Progenitor cell of endocrine pancreas (in vitro differentiated cells): ENCODE measurements at places on chromosomes 7 and 10.

- no peak for DNase-seq
Observed at GRCh38 chr10:110535958-110536891, 31.3 kb upstream of the SMC3 start.

GRCh38 chr7:55501611-55502010, 70.7 kb downstream of the VOPP1 start:
- no peak for DNase-seq

GRCh38 chr7:18345641-18346234, 149.8 kb upstream of the HDAC9 start:
- DNase-seq = peak; percentile 28

- DNase-seq = no peak
Observed at GRCh38 chr7:85489498-85489897, 302.6 kb upstream of the SEMA3D start.

GRCh38 chr10:5976512-5977470, 552 bp downstream of the IL15RA start:
- DNase-seq = peak; percentile 18

- no peak for DNase-seq
Observed at GRCh38 chr7:91408388-91409154, 144.3 kb downstream of the FZD1 start.

GRCh38 chr7:117942780-117943179, 69.5 kb upstream of the CTTNBP2 start:
- no peak for DNase-seq

GRCh38 chr10:18142151-18142550, 1.9 kb downstream of the CACNB2 start:
- no peak for DNase-seq

DNA sequence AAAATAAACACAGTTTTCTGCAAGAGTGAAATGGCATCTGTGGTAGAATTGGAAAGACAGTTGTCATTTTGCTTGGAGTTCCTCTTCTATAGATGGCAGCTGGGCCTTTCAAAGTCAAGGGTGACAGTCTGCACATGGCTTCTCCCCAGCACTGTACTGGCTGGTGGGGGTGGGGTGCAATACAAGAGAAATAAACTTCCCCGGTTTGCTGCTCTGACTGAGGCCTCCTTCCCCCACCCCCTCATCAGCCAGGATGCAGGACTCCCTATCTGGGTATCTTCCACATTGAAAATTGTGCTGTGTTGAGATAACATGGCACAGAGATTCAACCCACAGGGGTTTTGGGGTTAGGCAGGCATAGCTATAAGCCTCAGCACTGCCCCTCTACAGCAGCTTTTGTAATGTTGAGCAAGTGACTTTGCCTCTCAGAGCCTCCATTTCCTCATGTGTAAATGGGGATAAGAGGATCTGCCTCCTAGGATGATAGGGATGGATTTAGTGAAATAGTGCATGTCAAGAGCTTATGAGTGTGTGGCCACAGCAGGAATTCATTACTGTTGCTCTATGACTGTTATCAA, 85.8 kb upstream of the WDR11 start:
- no peak for DNase-seq

GRCh38 chr7:22601408-22601807, 101.4 kb upstream of the STEAP1B start:
- no peak for DNase-seq

DNA sequence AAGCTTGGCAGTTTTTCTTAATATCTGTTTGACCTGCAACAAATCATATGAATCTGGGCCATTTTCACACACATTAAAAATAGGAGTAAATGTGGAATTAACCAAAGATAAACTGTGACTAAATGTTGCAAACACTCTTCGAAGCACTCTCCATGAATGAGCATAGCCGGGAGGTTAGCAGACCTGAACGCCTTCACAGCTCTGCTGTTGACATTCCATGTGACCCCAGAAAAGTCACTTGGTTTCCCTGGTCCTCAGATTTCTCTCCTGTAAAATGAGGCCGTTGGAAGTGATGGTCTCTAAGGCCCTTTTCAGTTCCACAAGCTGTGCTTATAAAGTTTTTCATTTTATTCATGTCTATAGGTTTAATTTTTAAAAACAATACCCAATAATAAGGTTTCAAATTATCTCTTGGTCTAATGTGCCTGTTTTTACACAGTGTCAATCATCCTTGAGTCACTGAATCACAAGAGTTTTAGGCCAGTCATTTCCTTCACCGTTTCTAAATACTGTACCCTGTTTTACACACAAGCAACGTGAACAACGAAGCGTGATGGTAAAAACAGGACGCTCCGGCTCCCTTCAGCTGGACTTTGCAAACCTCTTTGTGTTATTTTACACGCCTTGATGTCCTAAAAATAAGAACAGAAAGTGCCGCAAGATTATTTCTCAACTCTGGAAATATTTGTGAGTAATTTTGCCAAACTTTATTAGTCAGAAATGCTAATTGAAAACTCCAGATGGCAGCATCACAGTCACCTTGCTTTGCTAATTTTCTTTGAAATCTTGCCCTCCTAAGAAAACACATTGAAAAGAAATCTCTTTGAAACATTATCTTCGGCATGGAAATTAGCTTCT, 38.6 kb upstream of the MET start:
- DNase-seq = no peak

DNA sequence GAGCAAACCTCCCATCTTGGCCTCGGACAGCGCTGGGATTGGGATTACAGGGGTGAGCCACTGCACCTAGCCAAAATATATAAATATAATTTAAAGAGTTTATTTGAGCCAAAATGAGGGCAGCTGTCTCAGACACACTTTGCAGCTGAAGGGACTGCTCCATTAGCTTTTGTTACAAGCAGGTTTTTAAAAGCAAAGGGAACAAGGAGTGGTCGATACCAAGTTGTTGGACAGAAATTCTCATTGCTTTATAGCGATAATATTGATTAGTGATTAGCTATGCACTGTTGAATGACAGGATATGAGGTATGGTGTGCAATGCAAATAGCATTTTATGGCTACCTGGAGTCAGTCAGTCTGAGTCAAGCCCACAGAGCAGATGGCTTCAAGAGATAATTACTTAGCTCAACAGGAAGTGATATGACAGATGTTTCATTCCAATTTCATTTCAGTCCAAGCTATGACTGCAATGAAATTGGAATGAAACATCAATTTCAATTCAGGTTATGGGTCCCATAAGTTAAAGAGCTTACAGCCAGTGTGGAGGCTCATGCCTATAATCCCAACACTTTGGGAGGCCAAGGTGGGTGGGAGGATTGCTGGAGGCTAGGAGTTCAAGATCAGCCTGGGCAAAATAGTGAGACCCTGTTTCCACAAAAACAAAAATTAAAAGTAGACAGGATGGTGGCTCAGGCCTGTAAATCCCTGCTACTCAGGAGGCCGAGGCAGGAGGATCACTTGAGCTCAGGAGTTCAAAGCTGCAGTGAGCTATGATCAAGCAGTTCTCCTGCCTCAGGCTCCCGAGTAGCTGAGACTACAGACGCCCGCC, 23.1 kb downstream of the TYW1 start:
- no peak for DNase-seq

GRCh38 chr10:102009801-102010425, 46.1 kb downstream of the ARMH3 start:
- peak; percentile 25 for DNase-seq

GRCh38 chr7:47344171-47344955, 237.5 kb downstream of the TNS3 start:
- DNase-seq = no peak

DNA sequence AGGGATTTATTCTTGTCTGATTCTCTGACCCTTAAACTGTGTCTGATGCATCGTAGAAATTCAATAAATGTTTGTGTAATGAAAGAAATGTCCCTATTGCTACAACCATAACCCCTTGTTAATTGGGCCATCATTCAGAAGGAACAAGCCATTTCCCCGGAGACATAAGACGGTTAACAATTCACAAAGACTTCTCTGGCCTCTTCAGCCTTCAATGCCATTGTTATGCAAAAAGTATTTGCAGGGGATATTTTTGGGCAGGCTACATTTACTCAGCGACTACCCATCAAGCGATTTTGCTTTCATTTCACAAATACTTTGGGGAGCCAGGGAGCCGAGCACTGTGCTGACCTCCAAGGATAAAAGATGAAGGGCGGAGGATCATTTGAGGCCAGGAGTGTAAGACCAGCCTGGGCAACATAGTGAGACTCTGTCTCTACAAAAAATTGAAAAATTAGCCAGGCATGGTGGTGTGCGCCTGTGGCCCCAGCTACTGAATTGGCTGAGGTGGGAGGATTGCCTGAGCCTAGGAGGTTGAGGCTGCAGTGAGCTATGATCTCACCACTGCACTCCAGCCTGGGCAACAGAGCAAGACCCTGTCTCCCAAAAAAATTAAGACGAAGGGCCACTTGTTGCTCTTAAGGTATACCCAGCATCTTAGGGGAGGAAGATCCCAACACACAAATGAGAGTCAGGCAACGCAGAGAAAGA, 20.0 kb upstream of the SDK1 start:
- DNase-seq = no peak

DNA sequence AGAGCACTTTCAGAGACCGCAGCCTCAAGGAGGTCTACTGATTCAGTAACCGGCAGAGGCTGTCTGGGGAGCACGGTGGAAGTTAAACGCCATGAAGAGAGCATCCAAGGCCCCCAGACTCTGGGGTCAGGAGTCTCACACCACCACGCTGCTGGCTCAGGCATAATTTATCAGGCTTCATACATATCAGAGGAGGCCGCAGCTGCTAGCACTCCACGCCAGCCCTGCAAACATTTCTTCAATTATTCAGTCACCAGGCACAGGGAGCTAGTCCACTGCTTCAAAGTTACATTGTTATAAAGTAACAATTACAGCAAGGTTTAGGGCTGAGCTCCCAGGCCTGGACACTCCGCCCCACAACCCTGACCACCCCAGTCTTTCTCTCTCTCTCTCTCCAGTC, 97.8 kb downstream of the PAXIP1 start:
- no peak for DNase-seq

DNA sequence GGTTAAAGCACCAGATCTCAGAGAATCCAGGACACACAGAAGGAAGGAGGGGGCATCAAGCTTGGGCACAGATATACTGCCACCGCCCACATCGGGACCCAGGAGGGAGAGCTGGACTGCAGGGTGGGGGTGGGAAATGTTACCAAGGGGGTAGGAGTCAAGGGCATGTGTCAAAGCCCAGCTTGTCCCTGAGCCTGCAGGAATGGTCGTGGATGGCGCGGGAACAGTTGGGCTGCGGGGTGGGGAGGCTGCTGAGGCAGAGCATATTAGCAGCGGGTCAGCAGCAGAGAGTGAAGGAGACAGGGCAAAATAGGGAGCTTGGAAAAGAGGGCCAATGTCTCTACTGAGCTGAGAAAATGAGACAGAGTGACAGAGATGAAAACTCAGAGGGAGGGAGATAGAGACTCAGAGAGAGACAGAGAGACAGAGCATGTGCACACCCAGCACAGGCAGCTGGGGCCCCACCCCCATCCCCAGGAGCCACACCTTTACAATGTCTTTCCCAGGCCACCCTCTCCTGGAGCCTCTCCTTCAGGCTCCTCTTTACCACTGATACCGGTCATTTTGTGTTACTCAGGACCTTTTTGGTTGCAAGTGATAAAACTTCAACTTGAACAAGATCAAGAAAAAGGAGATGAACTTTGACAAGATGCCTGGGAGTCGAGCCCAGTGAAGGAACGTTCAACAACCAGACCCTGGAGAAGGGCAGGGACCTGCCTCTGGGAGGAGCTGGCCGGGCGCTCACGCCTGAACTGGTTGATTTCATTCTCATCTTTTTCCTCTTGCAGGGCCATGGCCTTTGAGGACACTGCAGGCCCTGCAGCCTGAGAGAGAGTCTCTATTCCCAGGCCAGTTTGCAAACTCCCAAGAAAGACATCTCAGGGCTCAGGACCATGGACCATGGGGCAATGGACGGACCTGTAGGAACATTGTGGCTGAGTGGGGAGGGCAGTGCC, 50.0 kb downstream of the AOC1 start:
- DNase-seq = no peak

DNA sequence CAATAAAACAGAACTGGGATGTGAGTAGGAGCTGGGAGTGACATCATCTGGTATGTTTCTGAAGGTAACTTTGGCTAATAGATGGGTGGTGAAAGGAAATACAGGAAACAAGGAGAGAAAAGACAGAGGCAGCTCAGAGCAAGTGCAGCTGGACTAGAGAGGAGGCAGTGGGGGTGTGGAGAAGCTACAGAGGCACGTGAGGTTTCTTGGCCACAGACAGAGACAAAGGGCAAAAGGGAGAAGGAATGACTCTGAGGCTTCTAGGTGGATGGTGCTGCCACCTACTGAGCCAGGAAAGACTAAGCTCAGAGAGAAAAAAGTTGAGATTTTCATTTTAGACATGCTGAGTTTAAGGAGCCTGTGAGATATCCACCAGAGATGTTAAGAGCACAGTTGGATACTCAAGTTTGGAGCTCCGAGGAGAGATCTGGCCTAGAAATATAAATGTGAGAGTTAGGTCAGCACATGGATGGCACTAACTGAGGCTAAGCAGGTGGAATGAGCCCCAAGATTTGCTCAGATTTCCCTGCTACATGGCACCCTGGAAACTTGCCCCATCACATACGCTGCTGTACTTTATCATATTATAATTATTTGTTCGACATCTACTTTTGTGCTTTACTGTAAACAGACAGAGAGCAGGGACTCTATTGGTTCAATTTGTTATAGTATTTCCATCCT, 293.0 kb upstream of the IMMP2L start:
- no peak for DNase-seq
